ENCODE measurements at places on chromosomes 6 and 20.

GRCh38 chr20:57589728-57590484 lies 29.0 kb downstream of the PCK1 start:
- no peak for DNase-seq

DNA sequence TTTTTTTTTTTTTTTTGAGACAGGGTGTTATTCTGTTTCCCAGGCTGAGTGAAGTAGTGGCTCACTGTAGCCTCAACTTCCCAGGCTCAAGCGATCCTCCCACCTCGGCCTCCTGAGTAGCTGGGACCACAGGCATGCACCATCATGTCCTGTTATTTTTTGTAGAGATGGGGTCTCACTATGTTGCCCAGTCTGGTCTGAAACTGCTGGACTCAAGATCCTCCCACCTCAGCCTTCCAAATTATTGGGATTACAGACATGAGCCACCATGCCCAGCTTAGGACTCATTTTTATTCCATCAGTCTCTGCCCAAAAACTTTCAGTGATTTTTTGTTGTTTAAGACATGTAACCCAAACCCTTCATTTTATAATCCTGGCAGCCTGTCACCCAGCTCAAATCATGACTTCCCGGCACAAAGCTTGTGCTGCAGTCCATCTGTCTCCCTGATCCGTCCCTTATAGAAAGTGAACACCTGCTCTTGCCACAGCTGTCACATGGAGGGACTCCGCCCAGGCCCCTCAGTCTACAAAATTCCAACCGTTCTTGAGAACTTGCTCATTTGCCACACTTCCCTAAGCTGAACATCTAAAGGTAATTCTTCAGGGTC lies 183.9 kb upstream of the JARID2 start:
- DNase-seq, result no peak

DNA sequence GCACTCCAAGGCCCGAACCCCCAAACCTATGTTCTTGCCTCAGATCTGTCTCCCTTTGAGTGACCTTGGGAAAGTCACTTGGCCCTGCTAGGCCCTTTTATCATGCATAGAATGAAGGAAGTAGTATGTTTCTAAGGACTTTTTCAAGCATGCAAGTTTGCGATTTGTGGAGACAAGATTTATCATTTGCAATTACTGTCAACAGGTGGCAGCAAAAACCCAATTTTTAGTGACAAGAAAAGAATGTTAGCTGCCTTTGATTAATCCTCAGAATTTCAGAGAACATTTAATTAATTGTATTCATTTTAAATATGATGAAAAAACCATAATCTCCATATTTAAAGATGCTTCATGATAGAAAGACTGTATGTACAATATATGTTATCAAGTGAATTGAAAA lies 28.3 kb upstream of the PREP start:
- DNase-seq, result no peak

- DNase-seq, result no peak
Observed at GRCh38 chr6:168638468-168639271, 197.7 kb downstream of the SMOC2 start.

DNA sequence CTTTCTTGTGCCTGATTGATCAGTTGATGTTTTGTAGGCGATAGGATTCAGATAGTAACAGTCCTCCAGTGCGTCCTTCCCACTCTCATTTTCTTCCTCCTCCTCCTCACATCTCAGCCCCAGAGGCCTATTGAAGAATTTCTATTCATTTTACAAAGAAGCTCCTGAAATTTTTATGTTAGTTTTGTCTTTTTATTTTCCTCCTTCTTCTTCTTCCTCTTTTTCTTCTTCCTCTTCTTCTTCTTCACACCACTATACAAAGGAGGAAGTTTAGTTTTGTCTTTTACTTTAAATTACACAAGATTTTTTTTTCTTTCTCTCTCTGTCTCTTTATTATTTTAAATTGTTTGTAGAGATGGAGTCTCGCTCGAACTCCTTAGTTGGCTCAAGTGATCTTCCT lies 19.1 kb downstream of the BTN2A1 start:
- DNase-seq, result no peak

GRCh38 chr20:19673575-19673974 lies 84.5 kb upstream of the RIN2 start:
- DNase-seq, result no peak

Data from NCI-H446 treated with DMSO at 0.1 percent for 48 hours (cell line).